GM23248 (cell line): ENCODE measurements at places on chromosomes 13 and 19. TPM values are rescaled to one million over a fixed set of nuclear protein-coding genes. Genes with fewer than 3 reads are reported as not detected.

Gene TEX29
- not detected in 2 replicates for total RNA-seq

Gene CCDC194
- total RNA-seq: not detected in 2 replicates

Gene ONECUT3
- total RNA-seq: not detected in 2 replicates

Gene C1QTNF9B
- total RNA-seq: not detected in 2 replicates

Gene POLR2I
- 44.1 and 44.4 TPM in 2 replicates for total RNA-seq
